ENCODE measurements at places on chromosomes 7 and 10. TPM values are rescaled to one million over a fixed set of nuclear protein-coding genes. Genes with fewer than 3 reads are reported as not detected.

DNA sequence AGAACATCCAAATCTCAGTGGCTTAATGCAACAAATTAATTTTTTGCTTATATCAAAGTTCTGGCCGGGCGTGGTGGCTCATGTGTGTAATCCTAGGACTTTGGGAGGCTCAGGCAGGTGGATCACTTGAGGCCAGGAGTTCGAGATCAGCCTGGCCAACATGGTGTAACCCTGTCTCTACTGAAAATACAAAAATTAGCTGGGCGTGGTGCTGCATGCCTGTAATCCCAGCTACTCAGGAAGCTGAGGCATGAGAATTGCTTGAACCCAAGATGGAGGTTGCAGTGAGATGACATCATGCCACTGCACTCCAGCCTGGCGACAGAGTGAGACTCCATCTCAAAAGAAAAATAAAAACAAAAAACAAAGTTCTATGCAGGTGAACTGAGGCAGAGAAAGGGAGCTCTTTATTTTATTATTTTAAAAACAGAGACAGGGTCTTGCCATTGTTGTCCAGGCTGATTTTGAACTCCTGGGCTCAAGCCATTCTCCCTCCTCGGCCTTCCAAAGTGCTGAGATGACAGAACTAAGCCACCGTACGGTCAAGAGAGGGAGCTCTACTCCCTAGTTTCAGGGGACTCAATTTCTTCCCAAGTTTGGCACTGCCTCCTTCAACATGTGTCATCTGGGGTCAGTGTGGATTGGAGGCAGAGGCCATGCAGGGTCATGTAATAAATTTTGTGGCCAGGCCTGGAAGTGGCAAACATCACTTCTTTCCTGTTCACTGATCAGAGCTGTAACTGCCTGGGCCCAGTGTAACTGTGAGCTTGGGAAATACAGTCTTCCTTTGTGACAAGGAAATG, 2.4 kb downstream of the ADCK2 start:
- DNase-seq, result peak; percentile 76

DNA sequence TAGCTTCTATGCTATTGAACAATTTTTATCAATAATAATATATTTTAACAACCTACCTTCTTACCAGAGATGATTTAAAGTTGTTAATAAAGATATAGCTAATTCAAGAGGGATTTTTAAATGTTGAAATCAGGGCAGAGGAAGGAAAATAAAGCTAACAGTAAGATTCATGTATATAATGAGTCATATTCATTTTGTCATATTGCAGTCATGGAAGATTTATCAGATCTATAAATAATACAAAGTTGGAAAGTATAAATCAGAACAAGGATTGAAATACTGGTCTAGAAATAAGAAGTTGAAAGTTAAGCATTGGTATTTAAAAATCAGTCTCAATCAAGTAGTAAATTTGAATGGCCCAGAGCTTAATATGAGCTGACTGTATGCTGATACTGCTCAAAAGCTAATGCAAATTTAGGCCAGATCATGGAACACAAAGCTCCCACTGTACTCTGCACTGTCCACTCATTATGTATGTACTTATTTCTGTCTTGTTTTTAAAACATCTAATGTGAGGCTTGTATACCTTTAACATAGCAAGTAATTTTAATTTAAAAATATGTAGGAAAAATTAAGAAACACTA, 196.9 kb downstream of the ZEB1 start:
- no peak for DNase-seq

Gene OPN1SW
- not detected for total RNA-seq

Gene NFE2L3
- total RNA-seq, result 88.0 TPM

Gene COL26A1
- total RNA-seq, result 1.7 TPM

Gene SCIN
- total RNA-seq, result 18.8 TPM
